ENCODE measurements at places on chromosomes 4 and X. TPM values are rescaled to one million over a fixed set of nuclear protein-coding genes. Genes with fewer than 3 reads are reported as not detected.

Gene RBMXL3
- not detected for polyA plus RNA-seq

- no peak for DNase-seq
Measured at GRCh38 chr4:165610679-165611437, 232.1 kb downstream of the CPE start.

DNA sequence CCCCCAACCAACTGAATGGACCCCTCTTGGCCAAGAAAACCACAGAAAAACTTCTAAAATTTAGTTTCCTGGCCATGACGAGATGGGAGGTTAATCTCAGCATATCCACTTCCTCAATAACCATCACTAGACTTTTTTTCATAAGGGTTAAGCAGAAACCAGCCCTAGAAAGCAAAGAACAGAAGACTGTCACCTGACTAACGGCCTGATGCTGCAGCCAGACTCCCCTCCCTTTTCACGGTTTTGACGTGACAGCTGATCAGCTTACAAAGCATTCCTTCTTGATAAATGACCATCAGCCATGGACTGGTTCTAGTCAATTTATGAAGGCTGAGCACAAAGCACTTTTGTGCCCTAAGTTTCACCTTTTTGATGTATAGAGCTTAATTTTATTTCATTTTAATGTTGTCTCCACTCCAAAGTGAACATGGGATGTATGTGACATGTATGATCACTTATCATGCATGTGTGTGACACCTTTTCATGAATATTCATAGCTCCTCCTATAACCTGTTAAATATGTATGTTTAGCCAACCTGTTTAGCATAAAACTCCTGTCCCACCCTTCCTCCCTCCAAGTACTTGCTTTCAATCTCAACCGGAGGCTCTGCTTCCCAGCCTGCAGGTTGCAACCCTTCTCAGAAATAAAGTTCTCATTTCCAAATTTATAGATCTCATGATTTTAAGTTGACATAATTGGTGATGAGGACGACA is 56.3 kb downstream of the SERTM2 start:
- no peak for DNase-seq

Gene DRD5
- not detected for polyA plus RNA-seq

Gene PNMA5
- not detected for polyA plus RNA-seq

GRCh38 chr4:182189103-182189878 is 53.9 kb upstream of the TENM3 start:
- peak; percentile 81 for DNase-seq

DNA sequence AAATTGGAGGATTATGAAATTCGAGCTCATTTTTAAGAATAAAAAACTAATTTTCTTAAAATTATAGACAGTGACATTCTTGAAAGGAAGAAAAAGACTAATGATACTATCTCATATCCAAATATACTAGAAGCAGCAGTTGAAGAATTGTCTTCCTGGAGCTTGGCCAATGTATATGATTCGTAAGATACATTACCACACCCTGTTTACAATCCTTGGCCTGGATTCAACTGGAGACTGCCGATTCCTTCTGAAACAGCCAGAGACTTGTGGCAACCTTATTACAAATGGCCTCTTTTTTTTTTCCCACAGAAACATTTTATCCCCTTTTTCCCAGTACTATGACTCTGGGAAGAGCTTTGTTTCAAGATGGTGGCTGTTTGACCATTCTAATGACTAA is 571.2 kb upstream of the FAT1 start:
- DNase-seq = peak; percentile 6

Gene CENPVL3
- polyA plus RNA-seq = 10.7 TPM

DNA sequence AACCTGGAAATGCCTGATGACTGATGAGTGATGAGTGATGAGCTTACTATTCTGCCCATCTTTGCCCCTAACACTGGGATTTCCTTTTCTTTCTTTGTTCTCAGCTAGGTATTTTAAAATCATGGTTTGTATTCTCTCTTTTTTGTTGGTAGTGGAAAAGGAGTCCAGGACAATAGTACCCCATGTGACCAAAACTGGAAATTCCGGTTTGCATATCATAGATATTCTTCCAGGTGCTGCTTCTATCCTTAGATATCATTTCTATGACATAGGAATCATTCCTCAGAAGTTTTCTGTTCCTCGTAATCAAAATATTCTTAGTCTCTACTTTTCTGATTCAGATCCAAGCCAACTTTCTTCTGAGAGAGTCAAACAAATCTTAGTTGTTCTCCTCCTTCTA is 320.5 kb upstream of the TET2 start:
- DNase-seq = no peak

- DNase-seq = no peak
Measured at GRCh38 chr4:165129924-165130323, 17.3 kb upstream of the TMEM192 start.

Gene WAS
- 1.7 TPM for polyA plus RNA-seq

Gene CXorf38
- 9.7 TPM for polyA plus RNA-seq

GRCh38 chr4:7434766-7435150 is at the start of gene PSAPL1:
TSS of gene PSAPL1 (minus strand) at chr4:7434930. CDS start at chr4:7434879, 51 bp downstream.
- DNase-seq = peak; percentile 81

DNA sequence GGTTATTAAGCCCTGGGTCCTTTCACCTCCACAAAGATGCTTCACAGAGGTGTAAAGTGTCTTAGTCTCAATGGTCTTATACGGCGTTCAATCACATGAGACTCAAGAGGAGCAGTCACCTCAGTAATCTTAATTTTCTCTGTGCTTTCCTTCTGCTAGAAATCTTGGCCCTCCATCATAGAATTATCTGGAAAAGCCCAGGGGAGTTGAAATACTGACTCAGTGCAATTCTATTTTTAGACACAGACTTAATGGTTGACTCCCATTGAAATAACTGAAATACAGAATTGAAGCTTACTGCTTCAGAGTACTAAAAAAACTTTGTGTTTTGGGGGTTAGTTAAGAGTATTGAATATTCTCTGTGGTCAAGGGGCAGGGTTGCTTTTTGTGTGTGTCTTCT is 94.5 kb upstream of the IL15 start:
- no peak for DNase-seq

Gene AMTN
- 0.53 TPM for polyA plus RNA-seq

DNA sequence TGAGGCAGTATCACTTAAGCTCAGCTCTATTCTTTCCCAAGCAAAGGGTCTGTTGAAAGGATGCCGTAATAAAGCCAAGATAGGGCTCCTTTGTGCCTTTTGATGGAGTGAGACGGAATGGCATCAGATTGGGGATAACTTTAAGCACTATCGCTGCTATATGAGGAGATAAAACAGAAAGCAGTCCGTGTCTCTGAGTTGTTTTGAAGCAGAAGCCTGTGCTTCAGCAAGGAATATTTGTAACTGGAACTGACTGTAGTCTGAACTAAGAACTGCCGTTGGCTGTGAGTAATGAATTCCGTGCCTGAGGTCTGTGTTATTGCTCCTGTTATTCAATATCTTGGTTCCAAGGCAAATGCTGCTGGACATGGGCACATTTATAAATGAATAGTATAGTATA is 297.4 kb downstream of the ANKRD50 start:
- peak; percentile 49 for DNase-seq

DNA sequence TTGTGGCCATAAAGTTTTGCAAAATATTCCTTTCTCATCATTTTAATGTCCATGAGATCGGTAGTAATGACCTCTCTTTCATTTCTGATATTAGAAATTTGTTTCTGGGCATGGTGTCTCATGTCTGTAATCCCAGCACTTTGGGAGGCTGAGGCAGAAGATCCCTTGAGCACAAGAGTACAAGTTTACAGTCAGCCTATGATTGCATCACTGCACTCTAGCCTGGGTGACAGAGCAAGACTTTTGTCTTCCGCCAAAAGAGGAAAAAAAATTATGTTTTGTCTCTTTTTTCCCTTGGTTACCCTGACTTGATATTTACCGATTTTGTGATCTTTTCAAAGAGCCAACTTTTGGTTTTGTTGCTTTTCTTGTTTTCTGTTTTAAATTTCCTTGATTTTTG is 10.8 kb upstream of the NKAP start:
- DNase-seq = no peak

DNA sequence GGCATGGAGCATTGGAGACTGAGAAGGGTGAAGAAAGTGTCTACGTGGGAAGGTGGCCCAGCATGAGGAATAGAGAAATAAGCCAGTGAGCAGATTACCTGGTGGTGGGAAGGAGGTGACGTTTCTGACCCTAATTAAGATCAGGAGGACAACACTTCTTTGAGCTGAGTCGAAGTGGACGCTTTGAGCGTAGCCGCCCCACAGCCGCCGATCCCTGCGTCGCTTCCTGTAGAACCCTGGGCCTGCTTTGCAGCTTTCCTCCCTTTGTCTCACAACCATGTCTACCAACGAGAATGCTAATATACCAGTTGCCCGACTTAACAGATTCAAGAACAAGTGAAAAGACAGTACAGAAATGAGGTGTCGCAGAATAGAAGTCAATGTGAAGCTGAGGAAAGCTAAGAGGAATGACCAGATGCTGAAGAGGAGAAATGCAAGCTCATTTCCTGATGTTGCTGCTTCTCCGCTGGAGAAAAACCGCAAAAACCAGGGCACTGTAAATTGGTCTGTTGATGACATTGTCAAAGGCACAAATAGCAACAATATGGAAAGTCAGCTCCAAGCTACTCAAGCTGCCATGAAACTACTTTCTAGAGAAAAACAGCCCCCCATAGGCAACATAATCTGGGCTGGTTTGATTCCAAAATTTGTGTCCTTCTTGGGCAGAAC is 6.4 kb upstream of the ANTXR2 start:
- DNase-seq = no peak

- DNase-seq = no peak
Measured at GRCh38 chrX:15204130-15204751, 65.6 kb downstream of the ASB9 start.

DNA sequence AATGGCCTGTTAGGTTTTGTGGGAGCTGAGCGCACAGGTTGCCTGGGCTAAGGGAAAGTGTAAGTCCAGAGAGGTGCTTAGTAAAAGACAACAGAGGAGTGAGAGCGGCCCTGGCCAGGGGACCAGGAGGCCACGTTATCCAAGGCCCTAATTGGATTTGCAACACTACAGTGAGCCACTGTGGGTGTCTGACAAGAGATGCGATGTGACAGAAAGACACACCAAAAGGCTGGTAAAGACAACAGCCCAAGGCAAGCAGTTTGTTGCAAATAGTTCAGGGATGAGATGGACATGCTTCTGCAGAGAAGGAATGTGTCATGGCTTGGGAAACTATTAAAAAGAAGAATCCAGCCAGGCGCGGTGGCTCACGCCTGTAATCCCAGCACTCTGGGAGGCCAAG is 162.7 kb upstream of the KIT start:
- no peak for DNase-seq

Gene ARL9
- 0.06 TPM for polyA plus RNA-seq

GRCh38 chrX:135420831-135421230 is 913 bp upstream of the SMIM10L2A start:
- DNase-seq = no peak

Gene TRIML2
- not detected for polyA plus RNA-seq

DNA sequence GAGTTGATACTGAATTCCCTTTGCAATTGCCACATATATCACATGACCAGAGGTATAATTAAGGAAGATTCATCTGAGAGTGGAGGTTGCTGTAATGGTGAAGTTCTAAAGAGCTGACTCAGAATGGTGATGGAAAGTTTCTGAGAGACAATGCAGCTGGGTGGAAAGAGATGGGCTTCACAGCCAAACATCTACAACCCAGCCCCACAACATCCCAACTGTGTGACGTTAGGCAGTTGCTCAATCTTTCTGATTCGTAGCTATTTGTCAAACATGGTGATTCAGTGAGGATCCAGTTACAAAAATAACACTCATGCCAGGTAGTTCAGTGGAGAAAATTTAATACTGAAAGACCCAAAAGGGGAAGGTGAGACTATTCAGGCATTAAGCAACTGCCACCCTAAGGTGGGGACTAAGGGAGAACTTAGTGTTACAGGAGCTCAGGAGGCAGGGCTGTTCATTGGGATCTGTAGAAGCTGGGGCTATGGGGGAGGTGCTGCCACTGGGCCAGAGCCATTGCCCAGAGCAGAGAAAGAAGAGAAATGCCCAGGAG is 6.9 kb upstream of the AFF1 start:
- peak; percentile 98 for DNase-seq

DNA sequence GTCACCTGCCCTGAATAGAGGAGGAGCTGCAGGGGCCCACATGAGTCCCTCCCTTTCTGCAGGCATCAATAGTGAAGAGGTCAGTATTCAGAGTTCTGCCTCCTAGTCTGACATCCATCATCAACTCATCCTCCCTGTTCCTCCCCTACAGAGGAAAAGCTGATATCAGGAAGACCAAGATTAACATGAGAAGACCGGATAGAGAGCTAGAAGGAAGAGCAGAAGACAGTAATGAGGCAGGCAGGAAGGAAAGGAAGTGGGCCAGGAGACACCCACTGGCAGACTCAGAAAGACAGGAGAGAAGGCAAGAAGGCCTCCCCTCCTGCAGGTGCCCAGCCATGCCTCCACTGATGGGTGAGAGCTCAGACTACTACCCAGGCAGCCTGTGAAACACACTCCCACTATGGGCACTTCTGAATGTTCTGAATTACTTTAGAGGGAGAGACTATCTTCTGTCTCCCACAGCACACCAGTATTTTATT is 74.6 kb downstream of the CC2D2A start:
- no peak for DNase-seq

- no peak for DNase-seq
Measured at GRCh38 chrX:88746925-88747324, at the start of gene CPXCR1. TSS of gene CPXCR1 (plus strand) at chrX:88747225. CDS start at chrX:88753415, 6,190 bp downstream.

DNA sequence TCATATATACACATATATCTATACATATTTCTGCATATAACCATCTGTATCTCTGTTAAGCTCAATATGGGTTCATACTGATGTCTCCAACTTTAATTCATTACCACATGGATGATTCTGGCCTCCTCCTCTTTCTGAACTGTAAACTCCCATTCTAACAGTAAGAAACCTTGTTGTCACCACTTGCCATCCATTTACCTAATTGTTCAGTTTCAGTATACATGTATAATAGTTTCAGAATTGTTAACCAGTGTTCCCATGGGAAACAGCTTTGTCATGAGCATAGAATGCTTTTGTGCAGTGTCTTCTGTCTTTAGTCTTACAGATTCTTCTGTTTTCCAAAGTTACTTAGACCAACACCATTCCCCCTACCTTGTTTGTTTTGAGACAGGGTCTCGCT is 35.9 kb downstream of the SLC9A6 start:
- DNase-seq = no peak

Gene POLN
- 9.0 TPM for polyA plus RNA-seq
